Vagina (tissue), 2 donors: ENCODE measurements at places on chromosomes 6 and 20.

DNA sequence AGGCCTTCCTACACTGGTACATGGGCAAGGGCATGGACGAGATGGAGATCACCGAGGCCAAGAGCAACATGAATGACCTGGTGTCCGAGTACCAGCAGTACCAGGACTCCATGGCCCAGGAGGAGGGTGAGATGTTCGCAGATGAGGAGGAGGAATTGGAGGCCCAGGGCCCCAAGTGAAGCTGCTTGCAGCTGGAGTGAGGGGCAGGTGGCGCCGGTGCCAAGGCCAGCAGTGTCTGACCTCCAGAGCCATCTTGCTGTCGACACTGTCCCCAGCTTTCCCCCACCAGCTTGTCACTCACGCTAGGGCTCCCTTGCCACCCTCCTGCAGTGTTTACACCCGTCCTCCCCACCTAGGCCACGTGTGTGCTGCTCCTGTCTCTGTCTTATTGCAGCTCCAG is 12.2 kb downstream of the GABRR2 start:
- no peak for DNase-seq

DNA sequence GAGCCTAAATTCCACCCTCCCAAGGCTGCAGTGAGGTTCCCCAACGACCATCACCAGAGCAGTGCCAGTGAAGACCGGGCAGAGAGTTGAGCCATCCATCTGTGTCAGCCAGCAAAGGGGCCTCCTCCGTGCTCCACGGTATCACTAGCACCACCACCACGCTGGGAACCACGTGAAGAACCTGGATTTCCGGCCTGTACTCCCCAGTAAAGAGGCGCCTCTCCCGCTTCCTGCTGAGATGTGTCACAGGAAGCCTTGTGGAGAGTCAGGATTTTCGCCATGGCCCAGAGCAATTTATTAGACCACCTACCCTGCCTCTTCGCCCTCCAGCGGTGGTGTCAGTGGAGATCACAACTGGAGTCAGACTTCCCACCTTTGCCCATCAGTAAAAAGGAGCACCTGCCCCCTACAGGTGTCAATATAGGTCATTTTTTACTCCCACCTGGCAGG is 28.8 kb downstream of the CPXM1 start:
- DNase-seq = no peak

- no peak for DNase-seq
Measured at GRCh38 chr6:135231469-135231844, 50.3 kb downstream of the MYB start.

GRCh38 chr20:31587545-31588389 is 17.3 kb upstream of the ID1 start:
- no peak for DNase-seq

DNA sequence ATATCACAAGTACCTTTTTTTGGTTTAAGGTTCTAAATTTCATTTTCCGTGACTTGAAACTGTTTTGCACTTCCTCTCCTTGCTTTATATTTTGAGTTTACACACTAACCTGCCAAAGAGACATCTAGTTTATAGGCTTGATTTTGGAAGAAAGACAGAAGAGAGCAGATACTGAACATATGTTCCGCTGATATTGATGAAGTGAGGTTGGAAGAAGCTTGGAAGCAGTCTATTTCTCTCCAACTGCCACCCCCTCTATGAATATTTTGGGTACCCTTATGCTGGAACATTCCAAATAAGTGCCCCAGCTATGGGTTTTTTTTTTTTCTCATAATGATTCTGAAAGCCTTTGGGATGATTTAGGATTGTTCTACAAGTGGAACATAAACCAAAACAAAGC is 150.6 kb downstream of the LAMA2 start:
- no peak for DNase-seq

GRCh38 chr6:149915970-149916865 is 6.7 kb downstream of the RAET1G start:
- peak; percentile 77 for DNase-seq

GRCh38 chr20:4764805-4765204 is 43.1 kb downstream of the PRND start:
- peak; percentile 19 for DNase-seq
